ENCODE measurements at places on chromosomes 1 and 21. TPM values are rescaled to one million over a fixed set of nuclear protein-coding genes. Genes with fewer than 3 reads are reported as not detected.
A peak's percentile ranks its signal among the peaks of the same experiment; 100 is the strongest.

DNA sequence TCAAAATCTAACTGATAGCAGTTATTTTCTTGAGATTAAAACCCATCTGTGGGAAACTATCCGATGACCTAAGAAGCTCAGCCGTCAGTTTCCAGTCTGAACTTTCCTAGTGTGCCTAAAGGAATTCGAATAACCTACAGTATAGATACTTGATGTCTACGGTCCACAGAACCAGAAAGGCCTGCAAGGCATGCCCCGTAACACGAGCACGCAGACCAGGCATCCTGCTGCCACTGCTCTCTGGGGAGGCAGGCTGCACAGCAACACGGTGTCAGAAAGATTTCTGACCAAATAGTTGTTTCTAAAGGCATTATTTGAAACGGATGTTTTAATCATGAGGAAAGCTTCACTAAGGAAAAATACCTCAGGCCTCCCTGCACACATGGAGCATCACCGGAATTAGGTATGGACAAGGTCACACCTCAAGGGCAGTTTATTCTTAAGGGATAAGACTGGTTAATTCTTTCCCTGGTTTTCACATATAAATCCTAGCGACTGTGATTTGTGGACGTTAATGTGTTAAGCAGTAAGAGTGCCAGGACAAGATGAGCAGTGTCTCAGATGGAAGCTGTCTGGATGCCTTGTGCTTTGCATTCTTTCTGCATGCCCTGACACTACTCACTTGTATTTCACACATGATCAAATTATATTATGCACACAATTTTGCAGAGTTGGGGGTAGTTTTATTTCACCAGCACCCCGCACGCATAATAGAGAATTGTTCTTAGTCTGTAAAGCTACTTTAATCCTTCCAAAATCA, 49.0 kb upstream of the NADK start:
- H3K27ac ChIP-seq, result no peak overlapping the region
- H3K4me3 ChIP-seq, result no peak overlapping the region
- peaks cover 25% of the 10 kb centered on the region for H3K36me3 ChIP-seq
- no peak for DNase-seq
- no peaks in the 10 kb centered on the region for H3K27me3 ChIP-seq
- peaks cover 7% of the 10 kb centered on the region for H3K4me1 ChIP-seq

- no peak overlapping the region for H3K27ac ChIP-seq
- no peak overlapping the region for H3K4me3 ChIP-seq
- H3K4me1 ChIP-seq, result no peaks in the 10 kb centered on the region
- no peaks in the 10 kb centered on the region for H3K36me3 ChIP-seq
- no peaks in the 10 kb centered on the region for H3K27me3 ChIP-seq
- DNase-seq, result no peak
Measured at GRCh38 chr1:219537223-219537631, 75.7 kb downstream of the ZC3H11B start.

- H3K27ac ChIP-seq, result peak overlapping the region; percentile 93
- H3K36me3 ChIP-seq, result no peaks in the 10 kb centered on the region
- peak; percentile 91 for DNase-seq
- H3K4me3 ChIP-seq, result no peak overlapping the region
- no peaks in the 10 kb centered on the region for H3K27me3 ChIP-seq
- peaks cover 33% of the 10 kb centered on the region for H3K4me1 ChIP-seq
Measured at GRCh38 chr1:244214009-244214967, 163.2 kb downstream of the ZBTB18 start.

GRCh38 chr1:198444792-198445191, 95.7 kb downstream of the ATP6V1G3 start:
- H3K4me1 ChIP-seq, result no peaks in the 10 kb centered on the region
- H3K4me3 ChIP-seq, result no peak overlapping the region
- H3K27ac ChIP-seq, result no peak overlapping the region

- H3K4me3 ChIP-seq, result no peak overlapping the region
- H3K36me3 ChIP-seq, result no peaks in the 10 kb centered on the region
- no peak overlapping the region for H3K27ac ChIP-seq
- peaks cover 6% of the 10 kb centered on the region for H3K27me3 ChIP-seq
- H3K4me1 ChIP-seq, result peaks cover 41% of the 10 kb centered on the region
- DNase-seq, result no peak
Measured at GRCh38 chr1:2137257-2138121, 57.1 kb downstream of the FAAP20 start.

GRCh38 chr1:54567961-54568360, 19.9 kb downstream of the ACOT11 start:
- no peak overlapping the region for H3K4me3 ChIP-seq
- peaks cover 2% of the 10 kb centered on the region for H3K36me3 ChIP-seq
- no peak overlapping the region for H3K27ac ChIP-seq

DNA sequence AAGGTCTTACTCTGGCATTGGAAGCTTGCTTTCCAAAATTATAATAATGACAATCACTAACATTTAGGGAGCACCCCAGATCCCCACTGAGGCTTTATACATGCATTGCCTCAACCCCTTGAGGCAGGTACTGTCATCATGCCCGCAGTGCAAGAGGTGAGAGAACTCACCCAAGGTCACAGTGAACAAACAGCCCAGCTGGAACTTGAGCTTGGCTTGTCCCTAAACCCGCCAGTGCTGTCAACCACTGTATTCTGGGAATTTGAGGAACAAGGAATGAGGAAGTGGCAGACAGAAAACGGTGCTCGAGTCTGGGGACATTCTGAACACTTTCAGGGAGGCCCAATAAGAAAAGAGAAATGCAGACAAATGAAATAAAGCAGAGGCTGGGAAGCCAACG, 34.6 kb upstream of the TLR5 start:
- DNase-seq, result peak; percentile 71
- H3K27me3 ChIP-seq, result no peaks in the 10 kb centered on the region
- H3K4me3 ChIP-seq, result no peak overlapping the region
- no peaks in the 10 kb centered on the region for H3K36me3 ChIP-seq
- H3K27ac ChIP-seq, result no peak overlapping the region

- DNase-seq, result peak; percentile 44
- H3K4me3 ChIP-seq, result no peak overlapping the region
- H3K27ac ChIP-seq, result no peak overlapping the region
- H3K27me3 ChIP-seq, result no peaks in the 10 kb centered on the region
- no peaks in the 10 kb centered on the region for H3K4me1 ChIP-seq
- no peaks in the 10 kb centered on the region for H3K36me3 ChIP-seq
Measured at GRCh38 chr1:152165286-152166077, 6.5 kb upstream of the RPTN start.

DNA sequence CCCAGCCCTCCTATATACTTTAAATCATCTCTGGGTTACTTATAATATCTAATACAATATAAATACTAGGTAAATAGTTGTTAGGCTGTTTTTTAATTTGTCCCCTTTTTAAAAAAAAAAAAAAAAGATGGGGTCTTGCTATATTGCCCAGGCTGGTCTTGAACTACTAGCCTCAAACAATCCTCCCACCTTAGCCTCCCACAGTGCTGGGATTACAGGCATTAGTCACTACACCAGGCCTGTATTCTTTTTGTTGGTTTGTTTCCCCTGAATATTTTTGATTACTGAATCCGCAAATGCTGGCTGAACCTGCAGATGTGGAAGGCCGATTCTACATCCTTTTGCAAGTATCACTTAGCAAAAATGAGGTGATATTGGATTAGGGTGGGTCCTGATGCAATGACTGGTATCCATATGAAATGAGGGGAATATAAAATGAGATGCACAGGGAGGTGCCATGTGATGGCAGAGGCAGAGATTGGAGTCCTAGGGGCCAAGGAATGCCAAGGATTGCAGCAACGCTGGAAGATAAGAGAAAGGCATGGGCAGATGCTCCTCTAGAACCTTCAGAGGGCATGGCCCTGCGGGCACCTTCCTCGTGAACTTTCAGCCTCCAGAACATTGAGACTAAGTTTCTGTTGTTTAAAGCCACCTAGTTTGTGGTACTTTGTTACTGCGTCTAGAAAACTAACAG, 58.8 kb downstream of the SSBP3 start:
- peaks cover 16% of the 10 kb centered on the region for H3K4me1 ChIP-seq
- H3K36me3 ChIP-seq, result no peaks in the 10 kb centered on the region
- DNase-seq, result no peak
- no peaks in the 10 kb centered on the region for H3K27me3 ChIP-seq
- no peak overlapping the region for H3K4me3 ChIP-seq

DNA sequence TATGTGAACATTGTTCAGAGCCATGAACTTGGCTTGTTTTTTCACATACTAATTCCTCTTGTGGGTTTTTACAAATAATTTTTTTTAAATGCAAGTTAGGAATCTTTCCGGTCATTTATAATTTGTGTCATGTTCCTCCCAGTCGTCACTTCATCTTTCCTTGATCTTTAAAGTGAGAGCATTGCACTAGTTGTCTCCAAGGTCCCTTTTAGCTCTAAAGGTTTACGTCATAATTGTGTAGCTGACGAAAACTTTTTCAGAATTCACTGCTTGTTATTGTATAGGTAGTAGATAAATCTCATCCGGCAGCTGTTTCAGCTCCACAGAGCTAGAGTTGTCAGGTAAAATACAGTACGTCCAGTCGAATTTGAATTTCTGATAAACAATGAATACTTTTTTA, 33.6 kb downstream of the SOAT1 start:
- no peaks in the 10 kb centered on the region for H3K36me3 ChIP-seq
- no peak for DNase-seq
- H3K27me3 ChIP-seq, result no peaks in the 10 kb centered on the region
- H3K4me1 ChIP-seq, result no peaks in the 10 kb centered on the region
- no peak overlapping the region for H3K27ac ChIP-seq

- peaks cover 11% of the 10 kb centered on the region for H3K4me1 ChIP-seq
- H3K27ac ChIP-seq, result no peak overlapping the region
- no peak overlapping the region for H3K4me3 ChIP-seq
- peaks cover 2% of the 10 kb centered on the region for H3K36me3 ChIP-seq
Measured at GRCh38 chr1:61152066-61152465, 69.7 kb downstream of the NFIA start.

DNA sequence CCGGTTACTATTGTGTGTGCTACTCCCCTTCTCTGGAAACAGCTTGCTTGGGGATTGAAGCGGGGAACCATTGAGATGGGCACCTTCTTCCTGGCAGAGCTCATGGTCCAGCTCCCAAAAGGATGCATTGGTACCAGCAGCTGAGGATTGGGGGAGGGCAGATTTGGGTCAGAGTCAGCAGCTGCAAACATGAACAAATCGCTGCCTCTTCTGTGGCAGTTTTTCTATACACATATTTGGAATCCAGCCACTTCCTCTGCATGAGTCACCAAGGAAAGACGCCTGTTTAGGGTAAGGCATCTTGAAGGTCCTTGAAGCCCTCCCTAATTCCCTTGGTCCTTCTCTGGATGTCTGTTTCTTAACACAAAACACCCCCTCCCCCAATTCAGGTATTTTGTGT, 104.7 kb downstream of the DAB1 start:
- DNase-seq, result peak; percentile 54
- peaks cover 6% of the 10 kb centered on the region for H3K4me1 ChIP-seq
- no peak overlapping the region for H3K27ac ChIP-seq
- no peaks in the 10 kb centered on the region for H3K27me3 ChIP-seq

DNA sequence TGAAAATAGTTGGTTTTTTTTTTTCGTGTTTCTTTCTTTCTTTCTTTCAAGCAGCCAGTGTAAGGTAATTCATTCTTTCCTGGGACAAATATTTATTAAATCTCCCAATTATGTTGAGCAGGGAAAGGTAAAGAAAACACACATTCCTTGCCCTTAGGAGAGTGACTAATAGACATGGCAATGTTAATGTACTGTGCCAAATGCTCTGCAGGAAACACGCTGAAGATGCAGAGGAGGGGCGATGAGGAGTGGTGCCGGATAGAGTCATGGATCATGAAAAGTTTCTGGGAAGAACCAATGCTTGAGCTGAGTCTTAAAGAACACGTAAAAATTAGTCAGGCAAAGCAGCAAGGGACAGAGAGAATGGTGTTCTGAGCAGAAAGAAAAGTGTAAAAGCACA, 199.2 kb downstream of the DNM3 start:
- no peak overlapping the region for H3K4me3 ChIP-seq
- no peaks in the 10 kb centered on the region for H3K27me3 ChIP-seq
- no peaks in the 10 kb centered on the region for H3K4me1 ChIP-seq

DNA sequence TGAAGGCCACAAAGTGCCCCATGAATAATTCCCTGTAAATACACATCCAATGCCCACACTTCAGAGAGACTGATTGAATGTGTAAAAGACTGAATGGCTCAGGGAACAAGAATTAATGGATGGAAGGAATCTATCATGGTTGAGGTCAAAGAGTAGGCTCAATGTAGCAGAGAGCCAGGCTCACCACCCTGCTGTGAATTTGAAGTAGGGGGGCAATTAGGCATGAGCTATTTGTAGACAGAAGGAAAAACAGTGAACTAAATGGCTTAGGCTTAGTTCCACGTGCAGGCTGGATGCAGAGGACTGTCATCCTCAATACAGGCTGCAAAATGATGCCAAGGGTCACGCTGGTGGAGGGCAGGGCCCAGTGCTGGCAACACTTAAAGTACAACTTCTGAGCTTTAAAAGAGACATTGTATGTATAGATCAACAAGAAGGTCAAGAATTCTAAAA, 22.9 kb upstream of the IGSF3 start:
- no peak overlapping the region for H3K4me3 ChIP-seq
- no peaks in the 10 kb centered on the region for H3K27me3 ChIP-seq
- peaks cover 48% of the 10 kb centered on the region for H3K4me1 ChIP-seq
- H3K27ac ChIP-seq, result peak overlapping the region; percentile 67
- DNase-seq, result no peak

DNA sequence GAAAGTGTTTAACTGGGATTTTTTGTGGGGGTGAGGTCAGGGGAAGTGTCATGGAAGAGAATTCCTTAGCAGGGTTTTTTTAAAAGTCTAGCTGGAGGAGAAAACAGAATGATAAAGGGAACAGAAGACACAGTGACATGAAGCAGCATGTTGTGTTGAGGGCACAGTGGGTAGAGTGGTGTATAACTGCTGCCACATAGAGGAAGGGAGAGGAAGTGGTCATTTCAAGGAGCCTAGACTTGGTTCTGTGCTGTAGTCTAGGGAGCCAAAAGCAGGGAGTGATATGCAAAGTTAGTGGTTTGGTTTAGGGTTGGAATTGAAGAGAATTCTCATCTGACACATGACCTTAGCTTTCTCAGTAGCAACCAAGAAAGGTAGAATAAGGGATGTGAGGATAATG, 10.2 kb downstream of the EEIG2 start:
- H3K27me3 ChIP-seq, result no peaks in the 10 kb centered on the region
- no peaks in the 10 kb centered on the region for H3K36me3 ChIP-seq
- no peak overlapping the region for H3K4me3 ChIP-seq

GRCh38 chr1:35287807-35288640, 19.5 kb downstream of the ZMYM4 start:
- no peak for DNase-seq
- peaks cover 6% of the 10 kb centered on the region for H3K36me3 ChIP-seq
- H3K4me1 ChIP-seq, result no peaks in the 10 kb centered on the region

- peaks cover 9% of the 10 kb centered on the region for H3K4me1 ChIP-seq
- peak; percentile 81 for DNase-seq
- peak within 1 kb of the TSS; percentile 49 for H3K27ac ChIP-seq
- no peak within 1 kb of the TSS for H3K4me3 ChIP-seq
- H3K27me3 ChIP-seq, result peaks cover 30% of the 10 kb centered on the region
- no peaks in the 10 kb centered on the region for H3K36me3 ChIP-seq
Measured at GRCh38 chr1:111199881-111200801, at the start of gene DENND2D. Gene DENND2D, minus strand, starts transcription at chr1:111200646. Its CDS starts 187 bp downstream, at chr1:111200459.

The INPP5B gene
- 14.2 TPM for total RNA-seq

The PROK1 gene
- not detected for total RNA-seq

The ADAMTS5 gene
- 13.0 TPM for total RNA-seq

The LMX1A gene
- total RNA-seq, result 0.84 TPM

The SERPINC1 gene
- total RNA-seq, result 0.13 TPM

The SLFNL1 gene
- total RNA-seq, result 0.58 TPM

The CASQ2 gene
- total RNA-seq, result 606 TPM

The RGS13 gene
- 0.89 TPM for total RNA-seq

Data from muscle of leg (tissue), 16 donors.